WTC11 (cell line): ENCODE measurements at places on chromosomes 3 and 15. TPM values are rescaled to one million over a fixed set of nuclear protein-coding genes. Genes with fewer than 3 reads are reported as not detected.

- H3K27ac ChIP-seq: peak overlapping the region; percentile 90
- peaks cover 36% of the 10 kb centered on the region for H3K4me1 ChIP-seq
- no peaks in the 10 kb centered on the region for H3K36me3 ChIP-seq
- peak overlapping the region; percentile 81 for H3K4me3 ChIP-seq
Measured at GRCh38 chr3:105367406-105368213, 901 bp downstream of the ALCAM start.

RTP1 gene
- total RNA-seq: 5.1 to 5.9 TPM (median 5.6 TPM) in 3 replicates

- DNase-seq: no peak
- H3K4me3 ChIP-seq: no peak overlapping the region
- H3K4me1 ChIP-seq: peaks cover 28% of the 10 kb centered on the region
- H3K27me3 ChIP-seq: peaks cover 3% of the 10 kb centered on the region; the same call in 1 of the 2 replicates
- H3K27ac ChIP-seq: no peak overlapping the region
- no peaks in the 10 kb centered on the region for H3K36me3 ChIP-seq
Measured at GRCh38 chr3:46010519-46011113, 15.0 kb upstream of the FYCO1 start.

ANKRD34C gene
- not detected in 3 replicates for total RNA-seq

CYP1A2 gene
- 0.07 TPM in 1 of 3 replicates, not detected in the others for total RNA-seq

DNA sequence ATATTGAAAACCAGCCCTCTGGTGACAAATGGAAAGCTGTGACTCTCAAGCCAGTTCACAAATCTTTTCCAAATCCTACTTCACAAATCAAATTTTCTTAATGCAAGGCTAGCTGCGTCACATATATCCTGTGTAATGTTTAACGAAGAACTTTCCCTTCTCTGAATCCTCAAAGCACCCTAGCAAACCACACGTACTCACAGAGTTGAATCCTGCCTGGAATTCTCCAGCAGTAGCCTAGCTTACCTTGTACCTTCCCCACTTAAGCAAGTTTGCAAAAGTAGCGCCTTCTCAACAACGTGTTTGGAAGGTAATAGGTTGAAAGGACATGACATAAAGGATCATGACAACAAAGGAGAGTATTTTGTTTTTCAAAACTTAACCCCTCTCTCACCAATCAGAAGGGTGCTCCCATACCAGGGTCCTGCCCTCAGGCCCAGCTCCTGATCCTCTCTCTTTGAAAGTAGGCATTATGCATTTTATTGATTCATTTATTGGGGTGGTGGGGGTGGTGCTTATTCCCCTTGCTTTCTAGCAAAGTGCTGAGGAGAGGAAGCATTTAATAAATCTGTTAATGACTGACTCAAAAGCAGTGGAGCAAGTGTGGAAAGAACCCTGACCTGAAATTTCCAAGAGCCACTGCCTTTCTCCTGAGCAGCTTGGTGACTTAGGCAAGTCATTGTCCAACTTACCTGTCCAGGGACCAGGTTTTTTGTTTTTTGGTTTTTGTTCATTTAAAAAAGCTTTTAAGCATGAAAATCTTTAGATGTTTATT, 531.6 kb downstream of the MECOM start:
- H3K27ac ChIP-seq: no peak overlapping the region; the same call in 1 of the 2 replicates
- no peak overlapping the region for H3K4me3 ChIP-seq
- no peaks in the 10 kb centered on the region for H3K27me3 ChIP-seq

- no peaks in the 10 kb centered on the region for H3K4me1 ChIP-seq
- H3K27me3 ChIP-seq: no peaks in the 10 kb centered on the region
- H3K27ac ChIP-seq: no peak overlapping the region
Measured at GRCh38 chr15:52657338-52657737, 21.9 kb downstream of the ATOSA start.

ALDH1L1 gene
- total RNA-seq: 0.78 to 2.0 TPM (median 1.2 TPM) in 3 replicates

CPLX3 gene
- total RNA-seq: 0.09 to 0.21 TPM (median 0.09 TPM) in 3 replicates

DNA sequence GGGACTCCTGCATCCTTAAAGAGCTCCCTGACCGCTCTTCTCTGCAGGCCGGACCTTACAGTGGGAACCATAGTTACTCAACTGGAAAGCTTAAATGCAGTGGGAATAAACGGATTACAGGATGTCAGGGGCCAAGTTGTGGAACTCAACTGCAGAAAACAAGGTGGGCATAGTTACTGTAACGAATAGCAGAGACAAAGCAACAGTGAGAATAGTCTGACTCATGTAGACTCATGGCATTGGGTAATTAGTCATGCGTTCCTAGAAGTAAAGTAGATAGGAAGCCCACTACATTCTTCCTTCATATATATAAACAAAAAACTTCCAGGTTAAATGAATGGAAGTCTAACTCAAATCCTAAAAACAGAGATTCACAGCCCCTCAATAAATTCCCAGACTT, 95.5 kb upstream of the CHRNA7 start:
- DNase-seq: no peak
- H3K27me3 ChIP-seq: no peaks in the 10 kb centered on the region
- no peak overlapping the region for H3K4me3 ChIP-seq
- no peak overlapping the region for H3K27ac ChIP-seq
- H3K36me3 ChIP-seq: no peaks in the 10 kb centered on the region

DNA sequence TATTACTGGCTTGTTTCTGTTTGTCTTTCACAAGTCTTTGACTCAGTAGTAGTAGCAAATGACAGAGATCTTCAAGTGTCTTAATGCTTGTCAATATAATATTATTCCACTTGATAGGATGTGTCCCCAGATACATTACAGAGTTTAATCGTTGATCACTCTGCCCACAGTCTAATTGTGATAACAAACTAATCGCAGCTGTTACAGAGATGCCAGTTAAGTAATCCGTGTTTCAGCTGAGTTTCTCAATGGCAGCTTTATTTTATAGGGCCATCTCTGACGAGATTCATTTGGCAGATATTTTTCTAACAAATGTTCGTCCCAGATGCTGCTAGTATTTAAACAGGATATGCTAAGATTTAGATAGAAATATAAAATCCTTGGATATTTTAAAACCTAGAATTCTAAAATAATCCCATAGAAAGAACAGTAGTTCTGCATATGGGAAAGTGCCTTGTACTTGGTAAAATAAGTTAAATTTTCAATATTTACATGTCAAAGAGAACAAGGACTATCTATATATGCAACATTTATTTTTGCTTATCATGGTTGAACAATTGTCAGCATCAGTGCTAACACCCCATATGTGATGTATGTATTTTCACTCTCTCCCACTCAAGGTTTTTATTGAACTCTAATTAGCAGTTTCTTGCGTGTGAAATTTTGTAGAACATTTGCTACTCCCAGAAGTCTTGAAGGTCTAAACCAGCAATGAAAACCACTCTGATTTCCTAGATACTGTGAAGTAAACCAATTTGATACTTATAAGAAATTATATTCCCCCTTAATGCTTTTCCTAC, 185.5 kb downstream of the MBNL1 start:
- no peak overlapping the region for H3K27ac ChIP-seq
- peaks cover 4% of the 10 kb centered on the region; the same call in 1 of the 2 replicates for H3K36me3 ChIP-seq
- peaks cover 6% of the 10 kb centered on the region for H3K4me1 ChIP-seq
- no peak for DNase-seq
